ENCODE measurements at places on chromosomes 16 and 17. TPM values are rescaled to one million over a fixed set of nuclear protein-coding genes. Genes with fewer than 3 reads are reported as not detected.

Gene TBC1D3H
- not detected for total RNA-seq

Gene NTN1
- 0.88 TPM for total RNA-seq

Gene NSMCE1
- total RNA-seq, result 52.6 TPM

Gene TRAPPC2L
- total RNA-seq, result 54.2 TPM

Gene TAOK1
- total RNA-seq, result 23.9 TPM
